ENCODE measurements at places on chromosomes 6 and 20.

DNA sequence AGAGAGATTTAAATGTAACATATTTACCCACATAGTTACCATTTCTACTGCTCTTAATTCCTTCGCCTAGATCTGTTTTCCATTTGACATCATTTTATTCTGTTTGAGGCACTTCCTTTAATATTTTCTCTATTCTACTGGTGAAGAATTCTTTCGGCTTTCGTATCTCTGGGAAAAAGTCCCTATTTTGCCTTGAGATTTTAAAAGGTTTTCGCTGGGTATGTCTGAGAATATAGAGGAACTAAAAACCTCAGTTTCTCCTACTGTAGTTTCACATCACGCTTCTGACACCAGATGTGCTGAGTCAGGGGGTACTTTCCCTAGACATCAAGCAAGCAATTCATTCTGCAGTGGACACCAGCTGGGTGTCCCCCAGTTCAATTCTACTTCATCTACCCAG, 61.7 kb downstream of the E2F3 start:
- DNase-seq, result no peak

DNA sequence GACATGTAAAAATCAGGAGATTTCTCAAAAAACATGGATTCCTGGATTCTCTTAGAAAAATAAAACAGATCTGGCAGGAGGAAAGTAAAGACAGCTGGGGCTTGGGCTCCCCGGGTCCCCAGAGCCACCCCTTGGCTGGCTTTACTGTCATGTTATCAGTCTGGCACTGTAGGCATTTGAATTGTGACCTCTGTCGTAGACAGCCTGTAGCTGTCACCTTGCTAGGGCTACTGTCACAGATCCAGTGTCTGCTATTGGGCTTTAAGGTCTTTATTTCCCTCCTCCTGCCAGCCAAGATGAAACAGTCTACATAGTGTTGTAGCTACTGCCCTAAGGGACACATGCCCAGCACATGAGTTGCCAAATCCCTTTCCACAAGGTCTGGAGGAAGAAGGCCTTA, 37.5 kb downstream of the ABRACL start:
- DNase-seq, result no peak

GRCh38 chr6:20724443-20725190, 190.4 kb downstream of the CDKAL1 start:
- DNase-seq, result no peak

- no peak for DNase-seq
Observed at GRCh38 chr6:132872923-132873322, 58.6 kb downstream of the RPS12 start.

- no peak for DNase-seq
Observed at GRCh38 chr20:63598479-63599395, 24.7 kb upstream of the HELZ2 start.

GRCh38 chr6:157438611-157439111, 57.7 kb downstream of the ZDHHC14 start:
- DNase-seq, result no peak

GRCh38 chr6:31058128-31058894, 48.0 kb downstream of the MUC22 start:
- no peak for DNase-seq

GRCh38 chr20:19888269-19888671, 128.9 kb upstream of the NAA20 start:
- no peak for DNase-seq

DNA sequence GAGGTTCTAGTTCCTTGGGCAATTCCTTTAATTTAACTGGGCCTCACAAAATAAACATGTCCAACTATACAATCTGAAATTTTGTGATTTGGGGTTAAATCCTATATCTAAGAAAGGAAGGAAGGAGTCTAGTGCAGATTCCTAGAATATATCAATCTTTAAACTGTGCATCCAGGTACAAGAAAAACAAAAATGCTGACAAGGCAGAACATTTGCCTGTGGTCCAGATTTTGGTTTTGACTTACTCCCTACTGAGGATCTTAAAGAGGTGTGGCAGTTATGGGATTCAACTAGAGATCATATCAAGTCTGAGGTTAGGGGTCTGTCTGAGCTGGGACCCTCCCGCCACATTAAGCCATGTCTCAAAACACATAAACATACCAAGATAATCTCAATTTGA, 17.7 kb upstream of the COX7A2 start:
- DNase-seq, result no peak

DNA sequence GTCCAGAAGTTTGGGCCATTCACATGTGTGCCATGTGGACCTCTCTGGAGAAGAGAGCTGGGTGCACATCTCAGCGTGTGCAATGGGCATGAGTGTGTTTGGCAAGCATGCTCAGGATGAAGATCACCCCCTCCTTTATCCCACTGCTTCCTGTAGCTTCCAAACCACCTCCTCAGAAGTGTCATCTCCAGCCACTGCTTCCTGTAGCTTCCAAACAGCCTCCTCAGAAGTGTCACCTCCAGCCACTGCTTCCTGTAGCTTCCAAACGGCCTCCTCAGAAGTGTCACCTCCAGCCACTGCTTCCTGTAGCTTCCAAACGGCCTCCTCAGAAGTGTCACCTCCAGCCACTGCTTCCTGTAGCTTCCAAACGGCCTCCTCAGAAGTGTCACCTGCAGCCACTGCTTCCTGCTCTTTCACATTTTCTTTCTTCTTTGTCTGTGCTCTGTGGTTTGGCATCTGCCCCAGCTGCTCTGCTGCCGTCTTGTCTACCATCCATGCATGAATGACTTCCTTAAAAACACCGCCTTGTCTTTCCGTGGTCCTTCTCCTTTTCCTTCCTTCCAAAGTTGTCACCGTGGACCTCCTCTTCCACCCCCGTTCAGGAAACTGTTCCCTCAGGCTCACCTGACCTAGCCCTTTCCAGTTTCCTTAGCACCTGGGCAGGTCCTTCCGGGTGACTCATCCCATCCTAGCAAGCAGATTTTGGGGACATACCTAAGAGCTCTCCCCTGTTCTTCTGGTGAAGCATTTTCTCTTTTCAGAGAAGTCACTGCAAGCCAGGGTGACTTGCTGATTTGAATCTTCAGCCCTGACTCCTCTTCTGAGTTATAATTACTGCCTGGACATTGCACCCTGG, 43.5 kb upstream of the TIAM2 start:
- DNase-seq, result peak; percentile 55

- DNase-seq, result no peak
Observed at GRCh38 chr6:87832025-87832825, 130.2 kb upstream of the AKIRIN2 start.

DNA sequence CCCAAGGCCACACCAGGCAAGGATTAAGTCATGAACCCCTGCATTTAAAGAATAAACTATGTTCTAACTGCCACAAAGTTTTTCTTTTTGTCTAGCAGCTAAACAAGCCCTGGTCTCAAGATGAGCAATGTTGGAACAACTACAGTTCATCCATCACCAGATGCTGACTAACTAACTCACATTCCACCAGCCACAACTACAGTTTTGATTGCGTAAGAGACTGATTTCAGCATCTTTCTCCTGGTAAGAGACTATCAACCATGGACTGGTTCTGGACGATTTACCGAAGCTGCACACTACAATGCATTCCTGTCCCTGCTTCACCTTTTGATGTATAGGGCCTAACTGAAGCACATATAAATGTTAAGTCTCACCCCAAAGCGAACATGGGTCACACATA, 43.0 kb downstream of the F13A1 start:
- DNase-seq, result no peak

DNA sequence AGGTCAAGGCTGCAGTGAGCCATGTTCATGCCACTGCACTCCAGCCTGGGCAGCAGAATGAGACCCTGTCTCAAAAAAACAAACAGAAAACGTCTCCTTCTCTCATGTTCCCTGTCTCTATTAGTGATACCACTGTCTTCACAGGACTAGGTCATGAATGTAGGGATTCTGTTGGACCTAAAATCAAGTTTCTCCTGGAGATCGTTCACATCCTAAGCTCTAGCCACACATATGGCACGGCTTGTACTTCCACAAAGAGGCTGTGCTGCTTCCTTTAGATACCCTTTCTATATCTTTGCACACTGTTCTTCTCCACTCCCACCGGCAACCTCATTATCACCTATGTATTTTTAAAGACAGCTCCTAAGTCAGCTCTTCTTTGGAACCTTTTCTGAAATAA, 96.5 kb downstream of the ADGRG6 start:
- no peak for DNase-seq

GRCh38 chr6:145784683-145785082, 29.9 kb downstream of the FBXO30 start:
- DNase-seq, result no peak

DNA sequence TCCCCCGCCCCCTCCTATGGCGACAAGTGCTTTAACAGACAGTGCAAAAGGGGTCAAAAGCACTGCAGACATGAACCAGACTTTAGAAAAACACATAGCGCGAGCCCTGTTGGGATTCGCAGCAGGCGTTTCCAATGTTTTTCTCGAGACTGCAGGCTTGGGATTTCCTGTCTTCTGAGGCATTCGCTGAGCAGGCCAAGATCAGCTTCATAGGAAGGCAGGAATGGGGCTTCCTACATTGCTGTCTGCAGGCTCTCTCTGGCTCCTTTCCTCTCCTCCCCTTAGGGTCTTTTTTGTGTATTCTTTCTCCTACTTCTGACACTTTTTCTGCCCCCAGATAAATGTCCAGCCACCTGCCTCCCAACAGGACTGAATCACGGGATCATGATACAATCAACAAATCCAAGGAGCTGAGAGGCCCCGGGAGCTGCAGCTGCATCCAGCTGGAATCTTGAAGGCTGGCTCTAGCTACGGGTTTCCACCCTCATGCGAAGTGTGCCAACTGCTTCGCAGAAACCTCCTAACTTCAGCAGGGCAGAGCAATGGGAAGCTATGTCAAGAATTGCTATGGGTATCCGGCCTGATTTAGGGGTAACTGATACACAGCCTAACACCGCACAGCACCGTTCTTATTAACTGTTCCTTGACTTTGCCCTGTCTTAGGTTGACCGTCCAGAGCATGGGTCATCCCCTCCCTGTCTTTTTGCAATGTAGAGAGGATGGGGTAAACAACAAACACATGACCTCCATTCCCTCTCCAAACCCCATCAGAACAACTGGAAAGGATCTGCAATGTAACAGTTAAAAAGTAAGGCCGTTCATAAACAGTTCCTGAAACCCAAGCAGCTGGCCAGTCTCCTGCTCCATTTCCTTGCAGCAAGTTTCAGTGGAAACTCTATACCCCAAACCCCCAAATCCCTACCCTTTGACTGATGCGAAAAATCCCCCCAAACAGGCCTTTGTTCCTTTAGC, 31.5 kb downstream of the SNX5 start:
- no peak for DNase-seq

- no peak for DNase-seq
Observed at GRCh38 chr6:20252311-20252710, 40.0 kb upstream of the MBOAT1 start.

GRCh38 chr6:42599558-42599957, 35.7 kb downstream of the UBR2 start:
- no peak for DNase-seq

GRCh38 chr6:135796643-135797305, 54.7 kb upstream of the PDE7B start:
- no peak for DNase-seq

DNA sequence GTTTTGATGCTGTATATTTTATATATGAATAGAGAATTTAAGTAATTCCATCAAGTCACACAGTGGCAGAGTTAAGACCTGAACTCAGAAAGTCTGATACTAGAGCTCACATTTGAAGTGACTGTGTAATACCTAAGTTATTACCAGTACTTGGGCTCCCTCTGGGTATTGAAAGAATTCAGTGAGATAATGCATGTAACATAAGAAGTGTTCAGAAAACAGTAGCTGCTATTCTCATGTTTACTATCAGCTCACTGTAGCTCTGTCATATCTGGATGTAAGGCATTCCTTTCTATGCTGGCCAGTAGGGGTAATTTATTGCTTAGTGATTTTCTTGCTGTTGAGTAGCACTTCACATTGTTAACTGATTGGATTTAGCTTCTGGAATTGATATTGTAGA, 44.6 kb downstream of the NKX2-4 start:
- DNase-seq, result no peak

- DNase-seq, result no peak
Observed at GRCh38 chr6:41785254-41785653, 2.2 kb upstream of the TOMM6 start.

- DNase-seq, result no peak
Observed at GRCh38 chr6:109260126-109260525, 122.1 kb downstream of the CD164 start.

- no peak for DNase-seq
Observed at GRCh38 chr6:121732641-121733040, 297.2 kb downstream of the GJA1 start.

DNA sequence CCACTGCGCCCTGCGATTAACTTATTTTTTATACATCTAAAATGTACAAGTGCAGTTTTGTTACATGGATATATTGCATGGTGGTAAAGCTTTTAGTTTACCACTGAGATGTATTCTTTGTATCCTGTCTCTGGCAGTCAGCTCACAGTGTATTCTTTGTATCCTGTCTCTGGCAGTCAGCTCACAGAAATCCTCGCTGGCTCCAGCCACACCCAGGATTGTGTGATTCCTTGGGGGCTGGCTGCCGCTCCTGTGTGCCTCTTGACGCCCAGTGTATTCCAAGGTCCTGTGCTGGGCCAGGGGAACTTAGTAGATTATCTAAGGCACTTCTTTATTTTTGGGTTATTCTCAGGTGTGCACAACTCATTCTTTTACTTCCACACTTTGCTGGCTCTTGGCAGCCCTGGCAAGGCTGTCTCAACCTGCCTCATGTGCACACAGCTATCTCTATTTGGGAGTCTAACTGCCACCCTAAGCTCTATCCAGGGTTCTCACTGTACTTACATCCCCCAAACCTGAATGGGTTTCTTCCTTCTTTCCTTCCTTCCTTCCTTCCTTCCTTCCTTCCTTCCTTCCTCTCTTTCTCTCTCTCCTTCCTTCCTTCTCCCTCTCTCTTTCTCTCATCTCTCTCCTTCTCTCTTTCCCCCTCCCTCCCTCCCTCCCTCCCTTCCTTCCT, 12.4 kb upstream of the RNF24 start:
- DNase-seq, result no peak

DNA sequence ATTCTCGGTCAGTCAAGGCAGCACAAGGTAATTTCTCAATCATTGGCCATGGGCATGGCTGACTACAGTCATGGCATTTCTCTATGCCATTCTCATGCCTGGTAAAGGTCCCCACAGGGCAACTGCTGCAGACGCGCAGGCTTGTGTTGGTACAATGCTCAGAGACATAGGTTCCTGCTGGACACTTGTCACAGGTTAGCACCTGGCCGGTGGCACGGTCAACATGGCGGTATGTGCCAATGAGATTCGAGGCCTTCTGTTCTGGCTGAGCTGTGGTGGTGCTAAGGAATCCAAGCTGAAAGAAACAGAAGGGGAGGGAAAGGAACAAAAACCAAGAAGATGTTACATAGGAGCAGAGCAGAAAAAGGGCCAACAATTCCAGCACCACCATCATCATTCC, 23.4 kb downstream of the TNFRSF21 start:
- DNase-seq, result no peak

DNA sequence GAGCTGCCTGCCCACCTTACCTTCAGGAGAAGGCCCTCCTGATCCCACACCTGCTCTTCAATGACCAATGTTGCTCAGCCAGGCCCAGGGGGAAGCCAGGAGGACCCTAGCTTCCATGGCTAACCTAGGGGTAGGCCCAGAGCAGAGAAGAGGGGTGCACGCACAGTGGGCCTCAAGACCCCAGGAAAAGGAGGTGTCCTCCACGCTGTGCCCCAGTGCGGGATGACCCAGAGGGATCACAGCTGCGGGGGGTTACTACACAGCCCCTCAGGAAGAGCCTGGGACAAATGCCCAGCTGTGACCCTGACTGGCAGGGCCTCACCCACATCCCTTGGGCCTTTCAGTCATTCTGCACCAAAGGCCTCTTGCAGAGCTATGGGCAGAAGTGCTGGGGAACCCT, 31.6 kb upstream of the APMAP start:
- no peak for DNase-seq
